Right cardiac atrium (tissue), 5 donors: ENCODE measurements at places on chromosomes 12 and 14. TPM values are rescaled to one million over a fixed set of nuclear protein-coding genes. Genes with fewer than 3 reads are reported as not detected.

DNA sequence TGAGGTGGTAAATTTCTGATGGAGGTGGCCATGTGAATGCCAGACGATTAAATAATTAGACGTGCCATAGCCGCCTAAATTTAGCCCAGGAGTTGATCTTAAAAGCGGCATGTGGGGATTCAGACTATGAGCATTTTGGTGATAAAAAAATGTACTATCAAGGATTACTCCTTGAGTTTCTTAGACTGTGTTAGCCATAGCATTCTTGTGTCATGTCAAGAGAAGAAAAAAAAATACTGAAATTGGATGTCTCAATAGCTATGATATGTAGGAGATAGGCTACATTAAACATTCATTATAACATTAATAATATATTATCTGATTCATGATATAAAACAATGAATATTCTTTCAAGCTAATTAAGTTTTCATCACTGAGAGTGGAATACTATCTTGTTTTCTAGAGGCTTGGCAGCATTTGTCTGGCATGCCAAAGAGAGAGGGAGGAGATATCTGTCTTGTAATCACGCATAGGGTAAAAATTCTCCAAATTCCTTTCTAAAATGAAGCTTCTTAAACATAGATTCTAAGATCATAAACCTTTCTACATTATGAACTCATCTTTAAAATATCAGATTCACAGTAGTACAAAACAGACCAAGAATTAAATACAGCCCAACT, 727.0 kb downstream of the C12orf50 start:
- no peak for DNase-seq

DNA sequence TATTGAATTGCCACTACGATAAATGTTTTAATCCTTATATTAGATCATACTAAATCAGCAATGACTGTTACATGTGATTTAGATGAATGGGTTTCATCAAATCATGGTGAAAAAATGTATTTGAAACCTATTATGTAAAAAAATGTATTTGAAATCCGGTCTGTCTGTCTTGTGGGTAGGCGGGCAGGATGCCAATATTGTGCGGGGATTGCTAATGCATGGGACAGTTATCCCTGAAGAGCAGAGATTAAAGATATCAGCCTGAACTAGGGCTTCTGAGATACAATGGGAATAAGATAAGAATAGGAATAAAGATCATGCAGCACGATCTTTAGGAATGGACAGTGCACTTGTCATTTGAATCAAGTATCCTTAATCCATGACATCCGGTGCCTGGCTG, 134.0 kb downstream of the PRKCH start:
- no peak for DNase-seq

DNA sequence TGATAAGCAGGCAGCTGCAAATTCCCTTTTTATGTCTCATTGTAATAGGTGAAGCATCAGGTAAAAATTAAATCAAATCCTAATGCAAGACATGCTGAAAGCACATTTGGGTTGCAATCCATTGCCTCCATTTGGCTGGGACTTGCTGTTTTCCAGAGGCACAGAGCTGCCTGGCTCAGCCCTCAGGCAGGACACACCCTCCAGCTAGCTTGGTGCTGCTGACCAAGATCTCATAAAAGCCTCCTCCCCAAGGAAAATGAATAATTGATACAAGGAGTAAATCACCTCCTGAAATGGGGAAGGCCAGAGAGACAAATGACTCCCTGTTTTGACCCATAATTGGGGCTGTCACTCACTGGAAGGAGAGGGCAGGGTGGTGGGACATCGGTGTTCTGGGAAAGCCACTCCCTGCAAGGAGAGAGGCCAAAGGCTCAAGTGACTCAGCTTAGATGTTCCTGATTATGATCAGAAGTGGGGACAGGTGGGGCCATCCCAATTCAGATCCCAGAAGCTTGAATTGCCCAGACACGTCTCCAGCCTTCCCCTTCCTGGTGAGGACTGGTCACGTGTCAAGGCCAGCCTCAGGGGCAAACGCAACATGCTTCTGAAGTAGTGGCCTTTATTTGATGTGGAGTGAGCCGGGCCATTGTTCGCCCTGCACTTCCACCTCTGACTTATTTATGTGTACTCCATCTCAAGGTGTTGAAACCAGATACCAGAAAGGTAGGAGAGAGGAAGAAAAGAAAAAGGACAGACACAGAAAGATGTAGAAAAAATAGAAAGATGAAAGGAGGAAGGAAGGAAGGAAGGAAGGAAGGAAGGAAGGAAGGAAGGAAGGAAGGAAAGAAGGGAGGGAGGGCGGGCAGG, 773.7 kb downstream of the BCL11B start:
- DNase-seq: no peak

- DNase-seq: no peak
These were observed 257.9 kb upstream of the FOXN3 start for GRCh38 chr14:89674936-89675335.

- DNase-seq: no peak
These were observed 16.4 kb upstream of the MIA2 start for GRCh38 chr14:39217214-39217879.

GRCh38 chr12:26838888-26839416, 6.0 kb upstream of the ITPR2 start:
- DNase-seq: no peak

DNA sequence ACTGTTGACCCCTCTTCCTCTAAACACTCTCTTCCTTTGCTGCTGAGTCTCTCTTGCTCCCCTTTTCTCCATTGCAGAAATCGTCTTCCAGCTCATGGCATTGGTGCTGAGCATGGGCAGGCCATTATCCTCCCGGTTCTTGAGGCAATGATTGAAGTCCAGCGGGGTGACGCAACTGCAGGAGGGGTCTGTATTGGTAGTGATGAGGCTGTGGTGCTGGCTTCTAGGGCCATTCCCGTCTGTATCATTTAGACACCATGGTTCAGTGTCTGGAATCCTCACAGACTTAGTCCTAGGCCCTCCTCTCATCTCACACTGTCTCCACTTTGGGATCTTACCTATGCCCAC, 720 bp upstream of the SLC22A17 start:
- DNase-seq: no peak

- no peak for DNase-seq
These were observed 3.2 kb downstream of the CATSPERB start for GRCh38 chr14:91728616-91729183.

- DNase-seq: peak; percentile 13
These were observed 61.9 kb downstream of the CHGA start for GRCh38 chr14:92984896-92985295.

- DNase-seq: no peak
These were observed 13.2 kb downstream of the SETD3 start for GRCh38 chr14:99467336-99468078.

DNA sequence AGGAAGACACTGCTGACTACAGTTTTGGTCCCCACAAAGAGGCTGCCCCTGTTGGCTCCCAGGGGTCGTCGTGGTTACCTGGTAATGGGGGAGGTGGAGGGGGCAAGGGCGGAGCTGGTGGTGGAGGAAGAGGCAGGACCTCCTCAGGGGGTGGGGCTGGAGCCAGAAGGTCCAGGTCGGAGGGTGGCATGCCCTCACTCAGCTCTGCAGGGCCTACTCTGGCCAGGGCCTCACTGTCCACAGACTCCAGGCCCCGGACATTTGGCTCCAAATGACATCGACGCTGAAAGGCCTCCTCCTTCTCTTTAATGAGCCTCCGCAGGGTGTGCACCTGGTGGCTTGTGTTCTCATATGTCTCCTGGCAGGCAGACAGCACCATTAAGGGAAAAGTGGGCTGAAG, 28.5 kb downstream of the PRPF40B start:
- DNase-seq: no peak

DNA sequence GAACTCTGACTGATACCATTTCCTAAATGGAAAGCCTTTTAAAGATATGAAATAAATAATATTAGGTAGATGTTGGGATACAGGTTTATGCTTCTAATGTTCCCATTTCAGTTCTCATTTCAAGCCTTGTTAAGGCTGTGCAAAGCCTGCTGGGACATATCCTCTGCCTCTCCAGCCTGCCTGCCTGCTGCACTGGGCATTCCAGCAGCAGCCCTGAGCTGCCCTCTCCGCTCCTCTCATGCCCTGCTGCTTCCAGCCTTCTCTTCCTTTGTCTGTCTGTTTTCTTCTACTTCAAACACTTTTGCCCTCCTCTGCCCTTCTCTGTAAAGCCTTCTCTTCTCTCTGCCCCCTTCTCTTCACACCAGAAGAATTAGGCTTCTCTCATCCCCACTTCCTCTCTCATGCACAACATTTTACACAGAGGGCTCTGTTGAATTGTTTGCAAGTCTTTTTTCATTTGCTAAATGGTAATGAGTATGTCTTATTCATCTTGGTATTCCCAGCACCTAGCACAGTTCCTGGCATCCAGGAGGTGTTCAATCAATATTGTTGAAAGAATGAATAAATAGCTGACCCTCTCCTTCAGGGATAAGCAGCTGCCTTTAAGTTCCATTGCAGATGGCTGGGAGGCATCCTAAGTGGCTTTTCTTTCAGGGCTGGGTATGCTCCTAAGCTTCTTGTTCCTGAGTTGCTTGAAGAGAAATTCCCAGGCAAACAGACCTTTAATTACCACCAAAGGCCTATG, 292.3 kb downstream of the TMEM117 start:
- no peak for DNase-seq

DNA sequence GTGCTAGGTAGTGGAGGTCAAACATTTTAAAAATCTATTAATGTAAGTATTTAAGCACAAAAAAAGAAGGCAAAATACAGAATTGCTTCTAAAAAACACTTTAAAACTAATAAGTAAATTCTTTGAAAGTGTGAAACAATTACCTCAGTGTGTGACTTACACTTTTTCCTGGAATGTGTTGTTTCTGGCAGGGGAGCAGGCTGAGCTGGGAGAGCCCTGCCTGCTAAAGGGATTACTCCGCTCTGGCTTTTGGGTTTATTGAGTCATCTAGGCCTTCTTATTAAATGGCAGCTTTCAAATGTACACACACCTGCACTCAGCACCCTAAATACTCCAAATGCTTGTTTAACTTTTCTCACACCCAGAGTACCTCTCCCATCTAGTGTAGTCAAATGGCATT, 279.8 kb downstream of the AKAP6 start:
- DNase-seq: no peak

- peak; percentile 88 for DNase-seq
These were observed 2.1 kb downstream of the LUM start for GRCh38 chr12:91109148-91109564.

DNA sequence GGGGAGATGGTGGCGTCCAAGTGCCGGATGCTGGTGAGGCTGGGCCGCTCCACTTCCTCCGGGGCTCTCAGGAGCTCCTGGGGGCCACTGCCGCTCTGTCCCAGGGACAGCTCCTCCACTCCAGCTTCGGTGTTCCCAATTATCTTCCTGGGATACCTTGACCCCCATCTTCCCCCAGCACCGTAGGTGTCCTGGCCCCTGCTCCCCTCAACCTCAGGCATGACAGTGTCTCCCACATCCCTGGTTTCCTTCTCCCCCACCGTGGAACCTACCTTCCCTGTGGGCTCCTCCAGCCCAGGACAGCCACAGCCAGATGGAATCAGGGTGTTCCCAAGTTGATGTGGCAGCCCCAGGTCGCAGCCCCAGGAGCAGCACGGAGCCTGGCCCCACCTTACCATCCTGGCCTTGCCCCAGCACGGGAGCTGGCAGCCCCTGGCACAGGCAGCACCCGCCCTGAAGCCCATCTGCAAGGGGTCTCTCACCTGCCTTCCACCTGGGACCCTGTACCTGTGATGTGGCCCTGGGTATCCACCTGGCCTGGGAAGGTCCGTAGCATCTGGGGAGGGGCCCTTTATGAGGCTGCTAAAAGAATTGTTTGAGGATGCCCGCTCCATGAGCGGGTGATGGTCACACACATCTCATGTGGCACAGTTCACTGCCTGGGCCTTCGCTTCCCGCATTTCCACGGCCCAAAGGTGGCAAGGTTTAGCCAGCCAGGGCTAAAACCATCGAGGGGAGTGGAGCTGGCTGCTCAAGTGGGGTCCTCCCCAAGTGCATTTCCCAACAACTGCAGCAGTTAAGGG, 4.1 kb downstream of the TMEM121 start:
- DNase-seq: peak; percentile 73

- no peak for DNase-seq
These were observed 54.4 kb downstream of the PELI2 start for GRCh38 chr14:56172571-56172971.

GRCh38 chr12:93663006-93663728, 14.0 kb upstream of the CRADD start:
- peak; percentile 67 for DNase-seq

GRCh38 chr12:52622349-52622748, 4.0 kb upstream of the KRT73 start:
- DNase-seq: no peak

DNA sequence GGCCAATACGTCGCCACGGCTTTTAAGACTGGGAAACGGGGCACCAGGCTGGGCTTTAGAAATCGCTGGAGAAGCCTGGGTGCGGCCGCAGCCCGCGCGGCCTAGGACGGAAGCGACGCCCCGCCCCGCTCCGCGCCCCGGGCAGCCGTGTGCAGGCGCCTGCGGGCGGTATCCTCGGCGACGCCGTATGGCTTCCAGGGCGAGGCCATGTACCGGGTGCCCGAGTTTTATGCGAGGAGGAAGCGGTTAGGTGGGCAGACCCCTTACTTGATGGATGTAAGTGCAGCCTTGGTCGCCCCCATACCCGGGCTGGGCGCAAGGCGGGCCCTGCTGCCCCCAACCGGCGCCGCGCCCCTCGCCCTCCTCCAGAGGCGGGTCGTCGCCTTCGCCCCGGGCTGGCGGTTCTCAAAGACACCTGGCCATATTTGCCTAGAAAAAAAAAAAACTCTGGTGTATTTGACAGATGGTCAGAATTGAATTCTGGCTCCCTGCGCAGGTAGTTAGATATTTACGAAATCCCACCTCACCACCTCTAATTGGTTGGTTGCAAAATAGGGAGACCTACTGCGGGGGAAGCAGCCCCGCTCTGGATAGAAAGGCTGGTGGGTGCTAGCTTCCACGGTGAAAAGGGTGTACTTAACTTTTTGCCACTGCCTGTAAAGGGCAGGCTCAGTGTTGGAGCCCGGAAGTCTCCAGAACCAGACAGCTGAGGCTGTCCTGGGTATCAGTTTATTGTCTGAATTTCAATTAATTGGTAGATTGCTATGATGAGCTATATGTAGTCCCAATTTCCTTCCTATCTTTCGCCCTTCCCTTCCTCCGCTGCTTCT, at the start of gene PPP1R36:
PPP1R36 (plus strand) TSS at position 171 of the 830 bp plus-strand sequence; CDS start at position 208, 37 bp downstream.
- peak; percentile 84 for DNase-seq

- no peak for DNase-seq
These were observed 509.6 kb upstream of the USP15 start for GRCh38 chr12:61750604-61751003.

- no peak for DNase-seq
These were observed 168.6 kb upstream of the IFNG-AS1 start for GRCh38 chr12:67820694-67821093.

DNA sequence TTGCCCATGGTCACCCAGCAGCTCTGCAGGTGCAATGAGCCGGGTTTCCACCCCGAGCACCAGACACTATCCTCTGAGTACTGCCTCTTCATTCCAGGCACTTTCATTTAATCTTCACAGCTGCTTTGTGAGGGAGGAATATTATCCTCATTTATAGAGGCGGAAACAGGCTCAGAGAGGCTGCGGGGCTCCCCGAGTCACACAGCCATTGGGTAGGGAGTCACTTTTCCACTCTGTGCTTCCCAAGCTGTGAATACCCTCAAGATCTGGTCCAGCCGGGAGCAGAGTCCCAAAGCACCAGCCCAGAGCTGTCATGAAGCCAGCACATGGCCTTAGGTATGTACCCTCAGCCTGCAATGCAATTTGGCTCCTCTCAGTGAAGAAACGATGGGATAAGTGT, 51.7 kb upstream of the RIN3 start:
- DNase-seq: no peak

Gene AICDA
- total RNA-seq: not detected

Gene NTS
- total RNA-seq: not detected

Gene TBC1D30
- 1.3 TPM for total RNA-seq

Gene SLC38A4
- 0.59 TPM for total RNA-seq

Gene RPS29
- total RNA-seq: 827 TPM

Gene CDCA4
- total RNA-seq: 3.9 TPM

Gene DNAJC22
- total RNA-seq: 0.51 TPM

Gene GPD1
- 12.3 TPM for total RNA-seq

Gene SELPLG
- 2.9 TPM for total RNA-seq

Gene TMEM121
- 2.8 TPM for total RNA-seq
